Renal pelvis (tissue), 12 donors: ENCODE measurements at places on chromosomes 7 and 10. TPM values are rescaled to one million over a fixed set of nuclear protein-coding genes. Genes with fewer than 3 reads are reported as not detected.

Gene SUN3
- 0.39 TPM for polyA plus RNA-seq

Gene CALCR
- 0.88 TPM for polyA plus RNA-seq

Gene UPK3BL2
- polyA plus RNA-seq, result 34.1 TPM

Gene SP8
- not detected for polyA plus RNA-seq

Gene TAC1
- polyA plus RNA-seq, result 0.56 TPM

Gene ABI1
- polyA plus RNA-seq, result 74.4 TPM

Gene CHAT
- 0.06 TPM for polyA plus RNA-seq

Gene LBX1
- not detected for polyA plus RNA-seq

Gene DRGX
- not detected for polyA plus RNA-seq
